ENCODE measurements at places on chromosomes 11 and 22.

DNA sequence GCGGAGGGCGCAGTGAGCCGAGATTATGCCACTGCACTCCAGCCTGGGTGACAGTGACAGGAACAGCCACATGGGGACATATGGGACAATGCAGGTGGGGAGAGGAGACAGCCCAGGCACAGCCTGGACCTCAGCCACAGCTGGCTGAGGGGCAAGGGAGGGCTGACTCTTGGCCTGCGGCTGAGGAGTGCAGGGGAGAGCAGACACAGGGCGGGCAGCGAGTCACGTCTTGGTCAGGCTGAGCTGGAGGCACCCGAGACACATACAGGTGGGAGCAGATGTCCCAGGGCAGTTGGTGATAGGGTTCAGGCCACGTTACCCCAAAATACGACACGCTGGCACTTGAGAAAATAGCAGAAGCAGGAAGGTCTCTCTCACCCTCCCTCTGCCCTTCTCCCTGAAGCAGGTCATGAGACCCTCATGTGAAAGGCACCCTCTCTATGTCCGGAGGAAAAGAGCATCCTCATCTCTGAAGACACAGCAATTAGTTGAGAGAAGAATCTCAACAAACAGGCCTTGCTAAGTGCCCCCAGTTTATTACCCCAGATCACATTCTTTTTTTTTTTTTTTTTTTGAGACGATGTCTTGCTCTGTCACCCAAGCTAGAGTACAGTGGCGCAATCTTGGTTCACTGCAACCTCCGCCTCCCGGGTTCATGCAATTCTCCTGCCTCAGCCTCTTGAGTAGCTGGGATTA is 10.5 kb downstream of the KIAA0930 start:
- no peak for DNase-seq

DNA sequence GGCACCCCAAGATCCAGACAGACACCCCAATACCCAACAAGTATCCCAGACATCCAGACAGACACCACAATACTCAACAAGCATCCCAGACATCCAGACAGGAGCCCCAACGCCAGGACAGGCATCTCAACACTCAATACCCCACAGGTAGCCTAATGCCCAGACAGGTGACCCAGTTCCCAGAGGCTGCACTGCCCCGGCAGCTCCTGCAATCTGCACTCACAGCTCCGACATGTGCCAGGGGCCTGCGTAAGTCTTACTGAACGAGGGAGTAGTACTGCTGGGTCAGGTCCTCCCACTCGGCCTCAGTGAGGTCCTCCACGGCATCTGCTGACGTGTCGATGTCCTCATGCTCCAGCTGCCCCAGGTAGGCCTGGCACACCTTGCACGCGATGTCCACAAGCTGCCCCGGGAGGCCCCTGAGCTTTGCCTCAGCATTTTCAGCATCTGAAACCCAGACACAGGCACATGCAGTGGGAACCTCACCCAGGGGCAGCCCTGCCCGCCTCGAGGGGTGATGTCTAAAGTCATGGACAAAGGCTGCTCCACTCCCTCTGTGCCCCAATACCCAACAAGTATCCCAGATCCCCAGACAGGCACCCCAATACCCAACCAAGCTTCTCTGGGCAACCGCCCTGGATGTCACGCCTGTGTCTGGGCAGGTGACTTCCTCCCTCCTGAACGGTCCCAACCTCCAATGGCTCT is 16.6 kb downstream of the TTLL8 start:
- DNase-seq = no peak

DNA sequence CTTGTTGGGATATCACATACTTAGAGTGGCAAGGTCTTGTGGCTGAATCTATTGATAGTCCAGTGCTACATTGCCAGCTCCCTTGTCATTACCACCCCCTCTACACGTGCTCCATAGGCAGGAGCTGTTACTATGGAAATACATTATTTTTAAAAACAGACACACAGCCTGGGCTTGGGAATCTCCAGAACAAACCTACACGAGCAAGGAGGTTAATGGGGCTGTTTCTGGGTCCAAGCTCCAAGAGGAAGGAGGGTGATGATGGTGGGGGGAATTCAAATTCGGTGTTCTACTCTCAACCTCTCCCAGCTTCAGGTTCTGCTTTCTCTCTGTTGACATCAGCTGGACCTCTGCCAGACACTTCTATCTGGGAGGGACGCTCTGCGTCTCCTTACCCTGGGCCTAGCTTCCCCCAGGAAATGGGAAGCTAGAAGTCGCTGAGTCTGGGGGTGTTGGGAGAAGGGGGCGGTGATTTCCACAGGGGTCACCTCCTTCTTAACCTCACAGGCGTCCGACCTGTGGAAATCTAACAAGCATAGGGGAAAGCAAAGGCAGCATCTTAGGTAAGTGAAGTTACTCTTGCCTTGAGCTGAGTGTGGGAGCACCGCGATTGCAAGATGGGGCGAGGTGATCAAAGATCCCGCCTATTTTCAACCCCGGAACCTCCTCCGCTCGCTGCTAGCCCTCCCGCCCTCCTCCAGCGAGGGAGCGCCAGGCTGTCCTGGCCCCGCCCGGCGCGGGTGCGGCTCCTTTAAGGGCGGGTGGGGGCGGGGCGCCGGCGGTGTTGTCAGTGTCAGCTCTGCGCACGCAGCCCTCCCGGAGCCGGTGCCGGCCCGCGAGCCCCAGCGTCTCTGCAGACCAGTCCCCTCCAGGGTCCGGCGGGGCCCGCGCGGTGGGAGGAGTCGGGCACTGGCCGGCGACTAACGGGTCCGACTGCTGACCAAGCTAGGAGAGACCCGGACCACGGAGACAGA is at the start of gene C2CD2L:
TSS of gene C2CD2L (plus strand) at position 781 of the 974 bp plus-strand sequence. CDS start 398 bp downstream, outside the sequence.
- peak; percentile 96 for DNase-seq

GRCh38 chr11:61460474-61460881 is 30.6 kb downstream of the SDHAF2 start:
- DNase-seq = no peak

- DNase-seq = peak; percentile 7
These were observed 27.7 kb upstream of the WNT11 start for GRCh38 chr11:76234021-76234415.

DNA sequence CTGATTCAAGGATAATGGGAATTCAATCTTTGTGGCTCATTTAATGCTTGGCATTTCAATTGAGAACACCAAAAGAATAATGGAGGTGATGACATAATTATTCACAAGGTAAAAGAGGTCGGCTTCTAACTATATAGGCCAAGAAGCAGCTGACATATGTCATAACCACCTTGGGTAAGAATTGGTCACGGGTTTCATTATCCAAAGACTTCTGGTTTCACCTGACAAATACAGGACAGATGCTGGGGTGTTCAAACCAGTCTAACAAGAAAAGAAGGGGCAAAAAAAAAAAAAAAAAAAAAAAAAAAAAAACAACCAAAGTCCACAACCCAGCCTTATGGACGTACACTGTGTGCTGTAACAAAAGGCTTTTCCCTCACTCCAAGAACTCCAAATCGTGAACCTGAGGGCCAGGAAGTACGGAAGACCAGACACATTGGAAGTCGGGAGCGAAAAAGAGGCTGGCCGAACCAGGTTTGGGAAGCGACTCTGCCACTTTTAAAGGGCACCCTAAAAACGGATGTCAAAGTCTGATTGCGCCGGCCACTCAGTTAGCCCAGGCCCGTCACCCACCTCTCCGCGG is 385 bp downstream of the HARBI1 start:
- DNase-seq = peak; percentile 38

DNA sequence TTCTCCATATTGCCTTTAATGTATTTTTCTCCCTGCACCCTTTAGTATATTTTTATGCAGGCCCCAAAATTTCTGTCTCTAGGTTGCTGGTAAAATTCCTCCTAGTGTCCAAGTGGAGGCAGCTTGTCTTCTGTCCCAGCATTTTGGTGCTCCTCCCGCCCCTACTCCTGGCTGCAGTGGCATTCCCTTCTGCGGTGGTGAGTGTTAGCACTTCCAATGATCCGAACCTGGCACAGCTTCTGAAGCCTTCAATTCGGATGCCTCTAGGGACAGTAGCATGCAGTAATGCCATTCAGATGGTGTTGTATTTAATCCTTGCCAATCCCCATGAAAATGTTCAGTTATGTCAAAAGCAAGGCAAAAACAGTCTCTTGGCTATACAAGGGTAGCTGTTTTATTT is 5.9 kb downstream of the YWHAH start:
- no peak for DNase-seq

DNA sequence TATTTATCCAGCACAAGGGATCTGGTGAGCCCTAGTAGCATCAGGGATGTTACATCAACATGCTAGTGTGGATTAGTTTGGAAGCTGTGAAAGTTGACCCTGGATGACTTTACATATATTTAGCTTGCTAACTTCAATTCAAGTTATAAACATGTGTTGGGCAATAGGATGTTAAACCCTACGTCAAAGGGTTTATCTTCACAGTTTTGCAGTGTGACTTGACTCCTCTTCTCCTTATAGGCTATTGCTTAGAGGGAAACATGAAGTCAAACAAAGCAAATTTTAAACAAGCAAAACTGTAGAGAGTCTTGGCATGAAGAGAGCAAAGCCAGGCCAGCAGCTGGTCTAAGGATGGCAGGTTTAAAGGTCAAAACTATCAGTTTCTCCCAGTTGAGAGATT is 11.3 kb upstream of the CTSC start:
- DNase-seq = no peak

DNA sequence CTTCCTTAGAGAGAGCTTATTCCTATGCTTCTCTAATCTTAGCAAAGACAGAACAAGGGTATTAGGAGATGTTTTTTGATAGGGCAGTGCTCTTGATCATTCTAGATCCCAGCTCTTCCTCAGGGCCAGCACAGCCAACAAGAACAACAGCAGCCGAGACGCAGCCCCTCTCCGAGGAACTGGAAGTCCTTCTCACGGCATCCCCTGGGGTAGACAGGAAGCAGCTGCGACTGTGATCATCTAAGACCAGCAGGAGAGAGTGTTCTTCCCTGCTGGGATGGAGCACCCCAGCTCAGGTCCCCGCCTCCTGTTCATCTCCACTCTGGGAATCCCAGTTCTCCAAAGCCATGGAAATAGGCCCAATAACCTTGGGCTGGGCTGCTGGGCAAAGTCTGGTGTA is 29.6 kb downstream of the IRAG1 start:
- no peak for DNase-seq

- DNase-seq = no peak
These were observed 98.9 kb downstream of the PGR start for GRCh38 chr11:101030692-101031091.

DNA sequence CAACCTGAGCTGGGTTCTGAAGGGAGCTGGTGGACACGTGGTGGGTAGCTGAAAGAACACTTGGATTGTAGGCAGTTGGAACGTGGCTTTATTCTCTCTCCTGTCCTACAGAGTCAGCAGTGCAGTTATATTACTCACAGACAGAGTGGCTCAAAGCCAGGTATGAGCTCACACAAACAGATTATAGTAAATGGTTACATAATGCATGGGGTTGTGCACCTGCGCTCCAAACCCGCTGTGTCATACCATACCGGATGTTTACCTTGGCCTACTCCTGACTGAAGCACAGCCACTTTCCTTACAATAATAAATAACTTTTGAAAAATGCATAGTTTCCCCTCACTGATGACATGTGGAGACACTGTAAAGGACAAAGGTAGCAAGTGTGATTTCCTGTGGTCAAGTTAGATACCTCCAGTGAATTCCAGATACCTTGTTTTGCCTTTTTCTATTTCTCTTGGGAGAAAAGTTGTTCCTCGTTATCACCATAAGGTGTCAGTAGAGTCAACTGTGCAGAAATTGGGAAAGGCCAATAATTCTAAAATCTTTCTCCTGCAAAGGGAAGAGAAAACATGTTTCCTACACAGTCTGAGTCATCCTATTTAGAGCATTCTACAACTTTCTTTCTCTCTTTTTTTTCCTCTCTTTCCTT is 13.5 kb downstream of the MS4A6A start:
- DNase-seq = no peak

DNA sequence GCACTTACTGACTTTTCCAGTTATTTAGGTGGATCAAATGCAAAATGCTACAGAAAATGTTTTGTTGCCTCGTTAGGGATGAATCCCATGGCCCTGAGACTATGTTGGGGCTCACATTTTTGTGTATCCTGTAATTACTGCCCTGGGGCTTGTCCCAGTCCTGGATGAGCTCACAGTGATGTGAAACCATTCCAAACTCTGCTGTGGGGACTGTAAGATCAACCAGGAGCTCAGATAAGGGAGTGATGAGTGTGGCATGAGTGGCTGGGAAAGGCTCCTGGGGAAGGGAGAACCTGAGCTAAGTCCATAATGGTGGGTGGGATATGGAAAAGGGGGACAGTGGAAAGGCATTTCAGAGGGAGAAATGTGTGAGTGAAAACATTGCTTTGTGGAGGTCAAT is 54.0 kb downstream of the SLC5A1 start:
- no peak for DNase-seq

DNA sequence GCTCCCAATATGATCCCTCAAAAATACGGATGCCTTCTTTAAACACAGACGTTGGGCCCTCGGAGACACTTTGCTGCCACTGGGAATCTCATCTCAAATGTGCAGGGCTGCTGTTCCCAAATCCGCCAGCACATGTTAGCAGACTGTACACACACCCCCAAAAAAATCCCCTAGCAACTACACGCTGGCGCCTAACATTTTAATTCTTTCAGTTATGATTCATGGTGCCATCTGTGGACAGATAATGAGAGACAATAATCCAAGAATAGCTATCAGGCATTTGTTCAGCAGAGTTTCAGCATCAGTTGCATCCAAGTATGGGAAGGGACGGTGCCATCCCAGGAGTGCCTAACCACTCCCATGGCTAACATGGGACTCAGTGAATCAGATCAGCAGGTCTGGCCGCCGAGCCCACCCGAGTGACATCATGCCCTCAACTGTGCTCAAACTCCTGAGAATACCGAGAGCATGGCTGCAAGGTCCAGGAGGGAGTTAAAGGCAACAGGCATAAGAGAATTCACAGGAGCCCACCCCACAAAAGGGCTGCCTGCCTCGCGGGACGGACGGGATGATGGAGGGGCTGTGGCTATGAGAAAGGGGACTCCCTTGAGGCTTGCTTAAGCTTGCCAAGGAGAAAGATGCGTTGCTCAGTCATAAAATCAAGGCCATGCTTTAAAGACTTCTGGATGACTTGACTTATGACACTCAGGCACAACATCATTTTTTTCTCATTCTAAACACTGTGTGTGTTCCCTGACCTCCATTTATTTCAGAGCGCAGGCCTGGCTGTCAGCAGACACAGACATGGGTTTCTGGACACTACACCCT is 337.0 kb downstream of the SHANK2 start:
- no peak for DNase-seq

- no peak for DNase-seq
These were observed 621.2 kb downstream of the METTL15 start for GRCh38 chr11:28729339-28729738.

DNA sequence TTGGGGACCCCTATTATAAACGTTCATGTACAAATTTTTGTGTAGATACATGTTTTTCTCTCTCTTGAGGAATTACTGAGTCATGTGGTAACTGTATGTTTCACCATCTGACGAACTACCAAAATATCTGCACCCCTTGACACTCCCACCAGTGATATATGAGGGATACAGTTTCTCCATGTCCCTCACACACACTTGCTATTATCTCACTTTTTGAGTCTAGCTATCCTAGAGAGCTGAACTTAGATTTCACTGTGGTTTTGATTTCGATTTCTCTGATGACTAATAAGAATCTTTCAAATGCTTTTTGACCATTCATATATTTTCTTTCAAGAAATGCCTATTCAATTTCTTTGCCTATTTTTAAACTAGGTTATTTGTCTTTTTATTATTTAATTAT is 200.2 kb downstream of the PGR start:
- peak; percentile 4 for DNase-seq

All from activated CD4-positive, alpha-beta T cell treated with anti-CD3 and anti-CD28 coated beads, Interleukin-10, Interleukin-2, amounts not matched to agents 100 ng/mL and 50 ng/mL, durations not matched to agents 16 hours and 8 hours (primary cell).